ENCODE measurements at places on chromosomes 7 and 10.

GRCh38 chr10:93722550-93722949 is 20.2 kb upstream of the FRA10AC1 start:
- DNase-seq: no peak

DNA sequence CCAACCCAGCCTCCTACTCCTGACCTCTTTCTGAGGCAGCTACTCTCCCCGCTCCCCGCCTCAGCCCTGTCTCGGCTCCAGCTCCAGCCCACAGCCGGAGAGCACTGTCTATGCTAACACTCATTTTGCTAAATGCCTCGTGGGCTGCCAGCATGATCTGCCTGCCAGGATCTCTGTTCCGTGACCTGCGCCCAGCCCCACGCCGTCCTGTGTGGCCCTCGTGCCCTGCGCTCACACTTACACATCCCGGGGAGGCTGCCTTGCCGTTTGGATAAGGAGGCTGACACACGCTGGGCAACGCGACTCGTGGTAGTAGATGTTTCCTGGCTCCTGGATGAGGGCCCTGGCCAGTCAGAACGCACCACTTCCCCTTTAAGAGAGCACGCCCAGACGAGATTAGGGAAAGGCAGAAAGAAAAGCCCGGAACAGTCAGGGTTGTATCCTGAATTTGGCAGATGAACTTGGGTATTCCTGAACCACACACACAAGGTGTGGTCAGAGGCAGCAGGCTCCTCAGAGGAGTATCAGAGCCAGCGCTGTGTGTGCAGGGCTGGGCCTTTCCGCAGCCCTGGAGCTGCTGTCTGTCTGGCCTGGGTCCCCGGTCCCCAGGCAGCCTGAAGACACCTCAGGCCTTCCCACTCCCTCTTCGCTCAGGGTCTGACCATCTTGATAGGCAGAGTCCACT is 97.7 kb upstream of the EFCAB10 start:
- no peak for DNase-seq

GRCh38 chr7:116955340-116955739 is 2.0 kb downstream of the ST7 start:
- DNase-seq: no peak

- DNase-seq: no peak
These were observed 141.0 kb downstream of the DKK1 start for GRCh38 chr10:52455098-52455497.

DNA sequence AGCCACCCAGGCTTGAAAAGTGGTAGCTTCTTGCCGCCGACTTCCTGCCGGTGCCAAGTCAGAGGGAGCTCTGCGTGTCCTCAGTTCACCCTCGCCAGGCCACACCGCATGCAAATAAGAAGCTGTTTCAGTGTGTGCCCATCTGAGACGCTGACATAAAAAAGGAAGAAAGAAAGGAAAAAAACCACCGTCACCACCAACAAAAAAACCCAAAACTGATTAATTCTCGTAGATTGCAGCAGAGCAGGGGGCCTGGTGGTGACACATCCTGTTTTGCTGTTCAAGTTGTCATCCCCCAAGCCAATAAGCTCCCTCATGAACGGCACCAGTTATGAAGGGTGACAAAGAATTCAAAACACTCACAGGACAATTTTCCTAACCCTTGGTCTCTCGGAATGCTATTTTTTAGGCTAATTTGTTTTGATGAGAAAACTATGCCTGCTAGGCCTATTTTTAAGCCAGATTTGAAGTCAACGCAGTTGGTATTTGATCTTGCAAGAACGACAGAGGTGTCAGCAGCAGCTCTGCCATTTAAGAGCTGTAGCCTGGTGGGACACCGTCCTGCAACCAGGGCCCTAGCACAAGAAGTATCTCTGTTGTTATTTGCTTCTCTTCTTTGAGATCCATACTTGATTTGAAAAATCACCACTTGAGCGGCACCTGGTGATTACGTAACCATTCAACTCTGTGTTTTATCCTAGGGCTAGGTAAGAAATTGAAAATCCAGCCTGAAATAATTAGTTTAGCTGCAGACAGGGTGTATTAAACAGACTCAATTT is 145.6 kb downstream of the PFKFB3 start:
- DNase-seq: no peak

- DNase-seq: no peak
These were observed 270.4 kb downstream of the HGF start for GRCh38 chr7:81499262-81500116.

DNA sequence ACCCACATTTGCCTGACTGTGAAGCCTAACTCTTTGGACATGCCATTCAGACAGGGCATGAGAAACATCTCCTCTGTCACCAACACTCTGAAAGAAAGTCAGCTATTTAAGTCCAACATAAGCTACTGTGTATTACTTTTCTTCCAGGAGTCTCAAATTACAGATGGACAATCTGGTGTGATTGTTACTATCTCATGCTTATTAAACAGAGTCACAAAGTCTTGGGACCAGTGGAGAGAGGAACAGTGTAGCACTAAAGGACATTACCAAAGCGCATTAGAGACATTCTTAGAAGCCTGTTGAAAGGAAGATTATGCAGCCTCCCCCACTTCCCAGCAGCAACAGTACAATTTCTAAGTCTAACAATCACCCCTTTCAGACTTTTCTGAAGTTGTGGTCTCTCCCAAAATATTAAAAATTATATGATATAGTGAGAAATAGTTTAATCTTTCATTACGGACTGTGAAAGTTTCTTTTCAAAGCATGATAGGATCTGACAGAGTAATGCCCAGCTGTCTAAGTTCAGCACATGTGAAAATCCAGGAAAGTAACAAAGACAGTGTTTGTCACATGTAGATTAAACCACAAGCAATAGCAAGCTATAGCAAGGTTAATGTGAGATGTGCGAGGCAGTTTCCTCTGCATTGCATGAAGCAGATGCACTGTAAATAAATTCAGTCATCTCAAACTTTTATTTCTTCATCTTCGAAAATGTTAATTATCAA is 280.9 kb upstream of the FZD8 start:
- no peak for DNase-seq

DNA sequence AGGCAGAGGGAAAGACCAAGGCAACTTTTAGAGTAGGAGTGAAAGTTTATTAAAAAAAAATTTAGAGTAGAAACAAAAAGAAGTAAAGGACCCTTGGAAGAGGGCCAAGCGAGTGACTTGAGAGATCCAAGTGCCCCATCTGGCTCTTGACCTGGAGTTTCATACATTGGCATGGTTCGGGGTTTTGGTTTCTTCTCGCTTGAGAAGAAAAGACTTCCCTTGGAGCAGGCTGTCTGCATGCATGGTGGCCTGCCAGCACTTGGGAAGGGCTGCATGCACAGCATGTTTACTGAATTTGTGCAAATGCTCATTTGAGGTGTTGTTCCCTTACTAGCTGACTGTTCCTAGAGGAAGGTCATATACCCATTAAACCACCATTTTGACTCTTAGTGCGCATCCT is 8.8 kb upstream of the ADO start:
- DNase-seq: no peak

GRCh38 chr10:58955615-58956014 is 220.8 kb upstream of the PHYHIPL start:
- DNase-seq: no peak

- no peak for DNase-seq
These were observed 30.0 kb downstream of the SGMS1 start for GRCh38 chr10:50593523-50594376.

GRCh38 chr10:77297393-77297739 is 340.2 kb downstream of the KCNMA1 start:
- DNase-seq: no peak

DNA sequence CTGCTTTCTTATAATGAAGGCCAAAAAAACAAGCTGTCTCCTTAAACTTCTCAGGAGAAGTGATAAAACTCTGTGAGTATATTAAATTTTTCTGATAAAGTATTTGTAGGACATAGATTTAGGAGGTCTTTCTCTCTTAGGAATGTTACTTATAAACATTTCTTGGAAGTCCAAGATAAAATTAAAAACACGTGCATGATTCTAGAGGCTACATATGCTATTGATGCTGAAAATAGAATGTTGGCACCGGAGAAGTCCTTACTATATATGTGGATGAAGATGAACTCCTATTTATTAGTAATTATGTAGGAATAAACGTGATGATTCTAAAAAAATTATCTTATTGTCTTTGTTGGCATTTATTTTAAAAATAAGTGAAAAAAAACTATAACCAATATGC is 241.3 kb upstream of the LRRTM3 start:
- DNase-seq: no peak

- DNase-seq: no peak
These were observed 3.1 kb upstream of the BRI3 start for GRCh38 chr7:98278408-98278807.

- DNase-seq: no peak
These were observed 98.9 kb upstream of the WAC start for GRCh38 chr10:28434063-28434462.

DNA sequence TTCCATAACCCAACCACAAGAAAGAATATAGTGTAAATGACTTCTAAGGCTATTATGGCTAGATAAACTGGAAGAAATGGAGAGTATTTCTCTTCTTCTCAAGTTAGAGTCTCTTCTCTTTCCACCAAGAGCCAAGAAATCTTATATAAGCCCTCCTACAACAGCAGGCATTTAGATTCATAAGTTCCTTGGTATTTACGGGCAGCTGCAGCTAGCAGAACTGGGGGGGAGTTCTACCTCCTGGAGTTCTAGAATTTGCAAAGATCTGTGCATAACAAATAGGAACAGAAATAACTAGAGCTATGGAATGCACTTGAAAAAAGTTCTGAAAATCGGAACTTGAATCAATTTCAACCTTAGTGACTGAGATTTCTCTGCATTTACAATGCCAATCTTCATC is 715.2 kb upstream of the GRM3 start:
- DNase-seq: no peak

GRCh38 chr10:80690434-80690833 is 152.7 kb downstream of the SH2D4B start:
- DNase-seq: no peak
